ENCODE measurements at places on chromosomes 16 and 17. TPM values are rescaled to one million over a fixed set of nuclear protein-coding genes. Genes with fewer than 3 reads are reported as not detected.

The TM4SF5 gene
- total RNA-seq = not detected

The TEDC2 gene
- total RNA-seq = 19.7 TPM

The NUPR1 gene
- not detected for total RNA-seq

The TUFM gene
- 140 TPM for total RNA-seq

The PLK1 gene
- 104 TPM for total RNA-seq

The NHERF2 gene
- 2.9 TPM for total RNA-seq

The MYO15A gene
- 1.0 TPM for total RNA-seq

The RSL1D1 gene
- total RNA-seq = 288 TPM

The CCDC43 gene
- total RNA-seq = 30.0 TPM

The KRTAP4-6 gene
- not detected for total RNA-seq

The DLX3 gene
- total RNA-seq = not detected

The SHISA9 gene
- total RNA-seq = 0.08 TPM

The AANAT gene
- not detected for total RNA-seq

The CSH2 gene
- 3.5 TPM for total RNA-seq

The KRTAP4-11 gene
- total RNA-seq = not detected

The TOM1L1 gene
- 3.2 TPM for total RNA-seq

The RPH3AL gene
- total RNA-seq = 2.5 TPM

The KAT2A gene
- 44.2 TPM for total RNA-seq

The ATP2C2 gene
- total RNA-seq = not detected

The RNU2-1 gene
- total RNA-seq = 5,691 TPM

The SNAI3 gene
- total RNA-seq = 5.9 TPM

The ADAD2 gene
- total RNA-seq = not detected

The RAB26 gene
- total RNA-seq = 0.28 TPM

The CDH15 gene
- 0.37 TPM for total RNA-seq

The KRTAP4-5 gene
- total RNA-seq = not detected

The HS3ST2 gene
- total RNA-seq = not detected

The LRRC37B gene
- 29.2 TPM for total RNA-seq

The SLFN11 gene
- total RNA-seq = 77.5 TPM

The HCRT gene
- not detected for total RNA-seq

The CDRT15 gene
- total RNA-seq = not detected

Measured in activated T-helper 17 cell treated with anti-CD3 and anti-CD28 coated beads, Interleukin-2, amount 50 U/mL, for 72 hours (primary cell).